ENCODE measurements at places on chromosomes 2 and 18.

- no peak for DNase-seq
Observed at GRCh38 chr2:95362486-95362885, 40.0 kb upstream of the FAHD2A start.

- peak; percentile 50 for DNase-seq
Observed at GRCh38 chr18:2932247-2933181, 80.4 kb downstream of the LPIN2 start.

- no peak for DNase-seq
Observed at GRCh38 chr2:85135660-85135914, 2.4 kb downstream of the TCF7L1 start.

DNA sequence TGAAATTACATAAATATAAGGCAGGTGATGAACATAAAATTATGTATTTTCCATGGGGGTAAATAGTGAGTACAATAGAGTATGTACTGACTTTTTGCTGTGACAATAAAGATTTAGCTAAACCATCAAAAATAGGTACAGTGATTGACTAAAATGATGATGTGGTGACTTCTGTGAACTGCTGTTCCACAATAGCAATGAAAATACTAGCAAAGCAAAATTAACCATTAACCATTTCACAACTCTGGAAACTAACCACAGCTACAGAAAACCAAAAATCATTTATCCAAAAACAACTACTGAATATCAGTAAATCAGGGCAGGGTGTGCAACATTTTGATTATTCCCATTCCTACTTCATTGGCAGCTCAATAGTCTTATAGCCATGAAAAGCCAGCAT lies 161.4 kb upstream of the GYPC start:
- DNase-seq: no peak

DNA sequence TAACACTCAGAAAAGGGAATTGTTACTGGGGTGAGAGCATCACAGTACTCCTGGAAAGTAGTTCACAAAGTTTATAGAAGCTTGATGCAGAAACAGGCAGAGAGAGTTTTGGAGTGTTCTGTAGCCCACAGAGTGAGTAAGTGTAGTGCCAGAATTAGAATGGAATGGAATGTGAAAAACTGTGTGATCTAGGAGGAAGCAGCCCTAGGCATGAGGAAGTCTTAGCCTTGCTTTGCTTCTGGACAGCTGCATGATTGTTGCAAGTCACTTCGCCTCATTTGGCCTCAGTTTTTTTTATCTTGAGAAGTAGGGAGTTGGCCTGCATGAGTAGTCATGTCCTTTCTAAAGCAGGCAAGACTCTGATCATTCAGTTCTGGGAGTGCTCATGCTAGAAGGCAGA lies 10.9 kb downstream of the SERPINB12 start:
- DNase-seq: no peak

GRCh38 chr2:118130385-118130784 lies 42.1 kb downstream of the INSIG2 start:
- DNase-seq: no peak

DNA sequence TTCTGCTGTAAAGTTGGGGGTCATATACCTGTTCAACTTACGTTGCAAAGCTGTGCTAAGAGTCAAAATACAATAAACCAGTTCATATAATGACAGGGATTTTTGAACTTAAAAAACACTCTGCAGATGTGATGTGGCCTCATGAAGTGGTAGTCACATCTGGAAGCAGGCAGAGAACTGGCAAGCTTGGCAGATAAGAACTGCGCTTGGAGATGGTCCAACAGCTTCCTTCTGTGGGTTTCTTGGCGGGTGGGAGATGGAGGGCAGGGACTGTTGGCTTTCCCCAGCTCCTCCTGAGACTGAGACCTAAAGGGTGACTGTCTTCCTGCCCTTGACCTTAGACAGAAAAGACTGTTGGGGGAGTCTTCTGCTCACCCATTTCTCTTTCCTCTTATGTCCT lies 140.4 kb downstream of the CTIF start:
- no peak for DNase-seq
